ENCODE measurements at places on chromosomes 5 and 9.

DNA sequence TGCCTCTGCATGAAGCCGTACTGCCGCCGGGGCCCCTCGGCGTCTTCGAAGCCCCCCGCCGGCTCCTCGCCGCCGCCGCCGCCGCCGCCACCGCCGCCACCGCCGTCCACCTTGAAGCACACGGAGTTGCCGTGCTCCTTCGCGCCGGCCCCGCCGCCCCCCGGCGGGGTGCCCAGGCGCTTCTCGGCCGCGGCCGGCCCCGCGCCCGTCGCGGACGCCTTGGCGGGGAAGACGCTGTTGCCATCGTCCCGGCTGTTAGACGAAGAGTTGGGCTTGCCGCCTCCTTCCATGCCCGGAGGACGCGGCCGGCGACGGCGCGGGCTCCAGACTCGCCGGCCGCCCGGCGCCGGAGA lies 400 bp downstream of the HCN1 start:
- DNase-seq: no peak

DNA sequence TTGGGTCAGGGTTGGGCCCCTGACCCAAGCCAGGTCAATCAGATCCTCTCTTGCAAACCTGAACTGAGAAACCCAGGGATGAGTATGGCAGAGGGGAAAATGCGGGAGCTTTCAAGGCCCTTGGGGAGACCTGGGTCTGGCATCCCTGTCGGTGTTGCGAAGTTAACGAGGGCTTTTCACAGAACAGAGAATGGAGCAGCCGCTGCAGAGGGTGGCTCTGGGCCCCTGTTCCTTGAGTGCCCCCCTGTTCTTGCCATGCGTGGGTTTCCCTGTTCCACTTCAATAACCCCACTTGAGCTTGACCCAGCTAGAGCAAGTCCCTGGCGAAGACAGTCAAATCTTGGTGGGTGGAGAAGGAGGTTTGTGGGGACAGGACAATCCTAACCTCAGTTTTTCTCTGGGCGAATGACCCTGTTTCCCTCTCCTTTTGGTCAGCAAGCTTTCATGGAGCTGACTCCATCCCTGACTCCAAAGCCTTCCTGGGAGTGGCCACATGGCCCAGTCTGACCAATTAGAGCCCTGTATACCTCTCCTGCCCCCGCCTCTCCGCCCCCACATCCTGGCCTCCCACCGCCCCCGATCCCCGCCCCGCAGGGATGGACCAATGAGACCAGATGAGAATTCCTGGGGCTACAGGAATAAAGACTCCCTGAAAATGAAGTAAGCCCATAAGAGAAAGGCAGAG lies 2.9 kb upstream of the VDAC1 start:
- no peak for DNase-seq

- DNase-seq: no peak
Observed at GRCh38 chr5:58496488-58496887, 5.3 kb downstream of the GAPT start.

GRCh38 chr5:170273968-170274710 lies 23.4 kb downstream of the LCP2 start:
- no peak for DNase-seq

- DNase-seq: no peak
Observed at GRCh38 chr9:87505869-87506678, 8.4 kb downstream of the DAPK1 start.

DNA sequence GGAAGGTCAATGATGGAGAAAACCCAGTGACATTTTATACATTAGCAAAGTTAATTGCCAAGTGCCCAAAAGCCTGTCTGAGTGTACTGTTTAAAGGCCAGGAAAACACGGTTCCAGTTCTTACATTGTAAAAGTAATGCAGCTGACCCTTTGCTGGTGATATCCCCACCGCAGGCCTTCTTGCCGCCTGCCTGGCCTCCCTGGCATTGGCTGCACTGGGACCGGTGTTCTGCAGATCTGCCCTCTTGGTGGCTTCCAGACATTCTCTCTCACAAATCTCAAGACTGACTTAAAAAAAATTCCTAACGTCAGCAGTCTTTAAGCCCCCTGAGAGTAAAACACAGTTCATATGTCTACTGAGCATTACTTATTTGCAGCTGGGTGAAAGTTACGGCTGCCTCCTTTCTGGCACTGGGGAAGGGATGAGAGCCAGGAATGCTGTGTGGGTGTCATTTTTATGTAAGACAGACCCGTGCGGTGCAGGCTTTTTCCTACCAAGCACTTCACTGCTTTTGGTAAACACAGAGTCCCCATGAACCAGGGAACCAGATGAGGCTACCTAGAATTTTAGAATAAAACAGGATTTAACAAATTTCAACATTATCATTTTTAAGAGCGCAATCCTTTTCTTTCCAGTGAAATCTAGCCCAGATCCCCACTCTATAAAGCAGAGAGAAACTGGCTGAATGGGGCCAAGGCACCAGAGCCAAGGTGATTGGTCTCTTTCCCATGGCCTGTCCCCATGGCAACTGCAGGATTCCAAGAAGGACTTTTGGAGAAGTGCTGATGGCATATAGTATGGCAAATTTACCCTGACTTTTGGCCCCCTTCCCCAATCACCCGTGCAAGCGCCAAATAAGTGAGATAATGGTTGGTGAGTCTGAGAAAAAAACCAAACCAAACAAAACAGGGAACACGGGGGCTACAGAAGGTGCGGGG lies 80.8 kb downstream of the LMNB1 start:
- DNase-seq: no peak

- no peak for DNase-seq
Observed at GRCh38 chr9:75713335-75713734, 177.1 kb upstream of the PCSK5 start.

DNA sequence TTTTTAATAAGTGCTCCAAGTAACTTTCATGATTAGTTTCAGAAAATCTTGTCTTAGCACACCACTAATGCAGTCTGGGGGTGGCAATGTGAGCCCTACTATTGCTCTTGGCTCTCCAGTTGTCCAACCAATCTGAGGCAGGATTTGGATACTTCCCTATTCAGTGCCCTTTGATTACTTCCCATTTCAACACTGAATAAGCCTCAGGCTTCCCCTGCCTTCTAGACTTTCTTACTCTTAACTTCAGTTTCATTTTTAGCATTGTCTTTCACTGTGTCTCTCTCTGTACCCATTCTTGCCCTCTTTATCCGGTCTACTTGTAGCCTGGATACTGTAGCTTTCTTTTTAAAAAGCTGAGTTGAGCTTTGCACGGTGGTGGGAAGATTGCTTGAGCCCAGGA lies 186.1 kb downstream of the C9orf152 start:
- DNase-seq: no peak

DNA sequence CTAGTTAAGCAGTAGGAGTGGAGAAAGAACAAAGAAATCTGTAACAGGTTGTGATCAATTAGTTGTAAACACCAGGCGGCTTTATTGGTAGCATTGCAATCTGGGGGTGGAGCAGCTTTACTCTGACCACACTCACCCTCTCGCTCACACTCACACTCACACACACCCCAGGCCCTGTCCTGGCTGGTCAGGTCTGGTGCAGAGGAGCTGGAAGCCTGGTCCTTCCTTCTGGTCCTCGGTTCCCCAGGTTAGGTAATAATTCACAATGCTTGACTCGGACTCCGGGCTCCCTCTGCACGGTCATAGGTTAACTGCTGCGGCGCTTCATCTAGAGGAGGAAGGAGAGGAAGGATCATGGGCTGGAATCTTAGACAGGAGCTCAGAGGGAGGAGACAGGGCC lies 1.6 kb downstream of the CCL19 start:
- no peak for DNase-seq

GRCh38 chr9:127883959-127884358 lies 6.5 kb upstream of the AK1 start:
- DNase-seq: no peak

DNA sequence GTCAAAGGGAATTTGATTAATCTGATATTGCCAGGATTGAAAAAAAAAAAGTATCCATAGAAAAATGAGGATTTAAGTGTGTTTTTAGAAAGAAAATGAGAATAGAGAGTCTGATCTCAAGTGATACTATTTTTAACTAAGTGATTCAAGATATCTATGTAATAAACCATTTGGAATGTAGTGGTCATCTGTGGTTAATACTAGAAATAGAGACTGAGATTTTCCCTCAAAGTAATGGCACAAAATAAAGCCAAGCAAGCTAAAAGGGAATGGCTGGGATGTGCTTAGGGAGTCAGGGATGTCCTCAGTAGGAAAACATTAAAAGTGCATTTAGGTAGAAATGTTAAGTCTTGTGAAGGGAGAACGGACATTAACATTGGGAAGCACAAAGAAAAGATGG lies 90.6 kb downstream of the FBXO4 start:
- no peak for DNase-seq

DNA sequence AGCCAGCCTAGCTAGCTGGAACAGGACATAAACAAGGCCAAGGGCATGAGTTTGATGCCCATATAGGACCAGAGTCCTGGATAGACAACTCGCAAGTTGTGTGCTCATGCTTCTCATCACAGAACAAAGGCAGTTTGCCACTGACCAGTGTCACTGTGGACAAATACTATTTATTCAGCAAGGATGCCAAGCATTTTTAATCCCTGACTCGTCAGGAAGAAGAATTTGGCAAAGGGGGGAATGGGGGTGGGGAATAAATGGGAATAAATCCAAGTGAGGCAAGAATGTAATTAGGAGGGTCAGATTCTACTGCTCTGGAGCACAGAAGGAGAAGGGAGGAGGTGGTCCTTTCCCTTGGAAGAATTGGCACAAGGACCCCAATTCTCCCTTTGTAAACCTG lies 46.8 kb upstream of the ANKRD55 start:
- DNase-seq: no peak

- no peak for DNase-seq
Observed at GRCh38 chr5:96999856-97000255, 64.0 kb downstream of the LNPEP start.

DNA sequence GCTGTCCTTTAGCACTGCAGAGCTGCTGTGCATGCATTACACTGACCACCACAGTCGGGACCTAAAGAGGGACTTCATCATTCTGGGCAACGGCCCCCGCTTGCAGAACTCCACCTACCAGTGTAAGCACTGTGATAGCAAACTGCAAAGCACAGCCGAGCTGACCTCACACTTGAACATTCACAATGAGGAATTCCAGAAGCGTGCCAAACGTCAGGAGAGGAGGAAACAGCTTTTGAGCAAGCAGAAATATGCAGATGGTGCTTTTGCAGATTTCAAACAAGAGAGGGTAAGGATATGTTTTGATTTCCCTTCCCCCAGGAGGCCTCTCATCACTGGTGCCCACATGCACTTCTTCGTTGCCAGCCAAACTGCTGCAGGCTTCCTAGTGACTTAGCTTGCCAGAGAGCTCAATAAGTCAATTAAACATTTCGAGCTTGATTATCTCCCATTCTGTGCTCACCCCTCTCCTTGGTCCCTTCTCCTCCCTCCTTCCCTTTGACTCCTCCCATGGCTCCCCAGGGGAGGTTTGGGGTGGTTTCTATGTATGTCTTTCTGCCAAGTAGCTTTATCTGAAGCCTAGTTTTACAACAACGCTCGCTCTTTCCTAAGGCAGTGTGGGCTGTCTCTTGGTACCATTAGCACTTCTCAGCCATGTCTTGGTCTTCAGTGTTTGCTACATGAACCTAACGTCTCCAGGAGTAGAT lies 66.7 kb downstream of the ZNF462 start:
- no peak for DNase-seq

GRCh38 chr5:31832966-31833365 lies 194.0 kb downstream of the PDZD2 start:
- DNase-seq: no peak
